ENCODE measurements at places on chromosomes 2 and 18.

GRCh38 chr2:54038835-54039234, 68.0 kb upstream of the PSME4 start:
- DNase-seq, result no peak

DNA sequence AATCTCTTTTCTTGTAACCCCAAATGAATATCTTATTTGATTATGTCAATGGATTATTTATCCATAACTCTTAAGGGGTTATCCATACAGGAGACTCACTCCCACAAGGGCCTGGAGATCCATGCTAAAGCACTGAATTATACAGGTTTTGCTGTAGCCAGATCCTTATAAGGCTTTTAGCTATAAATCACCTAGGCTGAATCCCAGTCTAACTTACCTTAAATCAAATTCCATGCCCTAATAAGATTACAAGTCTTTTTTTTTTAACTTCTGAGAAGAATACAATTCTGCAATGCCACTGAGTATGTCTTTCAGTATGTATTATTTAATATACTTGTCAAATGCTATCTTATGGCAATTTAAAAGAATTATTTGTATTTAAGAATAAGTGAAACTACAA, 340.5 kb downstream of the NBAS start:
- DNase-seq, result no peak

- DNase-seq, result no peak
Measured at GRCh38 chr2:157895531-157895930, 19.4 kb upstream of the ACVR1 start.

DNA sequence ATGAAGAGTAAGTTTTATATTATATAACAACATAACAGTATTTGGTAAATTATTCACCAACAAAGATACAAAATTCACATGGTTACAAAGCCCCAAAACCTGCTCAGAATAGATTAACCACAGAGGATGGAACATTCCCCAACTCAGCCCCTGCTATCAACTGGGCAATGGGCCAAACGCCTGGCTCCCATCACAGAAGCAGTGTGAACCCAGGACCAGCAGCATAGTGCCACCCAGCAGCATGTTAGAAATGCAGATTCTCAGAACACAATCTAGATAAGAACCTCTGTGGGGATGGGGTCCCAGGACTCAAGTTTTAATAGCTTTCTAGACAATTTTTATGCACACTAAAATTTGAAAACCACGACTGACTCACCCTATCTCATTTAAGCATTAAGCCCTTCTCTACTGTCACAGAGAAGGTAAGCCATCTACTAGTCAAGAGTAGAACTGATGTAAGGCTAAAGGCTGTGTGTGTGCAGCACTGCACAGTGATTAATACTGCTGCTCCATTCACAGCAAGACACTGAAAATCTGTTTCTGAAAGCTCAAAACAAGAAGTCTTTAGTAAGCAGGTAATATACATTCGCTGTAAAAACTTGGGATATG, 15.2 kb downstream of the AFG3L2 start:
- DNase-seq, result no peak

DNA sequence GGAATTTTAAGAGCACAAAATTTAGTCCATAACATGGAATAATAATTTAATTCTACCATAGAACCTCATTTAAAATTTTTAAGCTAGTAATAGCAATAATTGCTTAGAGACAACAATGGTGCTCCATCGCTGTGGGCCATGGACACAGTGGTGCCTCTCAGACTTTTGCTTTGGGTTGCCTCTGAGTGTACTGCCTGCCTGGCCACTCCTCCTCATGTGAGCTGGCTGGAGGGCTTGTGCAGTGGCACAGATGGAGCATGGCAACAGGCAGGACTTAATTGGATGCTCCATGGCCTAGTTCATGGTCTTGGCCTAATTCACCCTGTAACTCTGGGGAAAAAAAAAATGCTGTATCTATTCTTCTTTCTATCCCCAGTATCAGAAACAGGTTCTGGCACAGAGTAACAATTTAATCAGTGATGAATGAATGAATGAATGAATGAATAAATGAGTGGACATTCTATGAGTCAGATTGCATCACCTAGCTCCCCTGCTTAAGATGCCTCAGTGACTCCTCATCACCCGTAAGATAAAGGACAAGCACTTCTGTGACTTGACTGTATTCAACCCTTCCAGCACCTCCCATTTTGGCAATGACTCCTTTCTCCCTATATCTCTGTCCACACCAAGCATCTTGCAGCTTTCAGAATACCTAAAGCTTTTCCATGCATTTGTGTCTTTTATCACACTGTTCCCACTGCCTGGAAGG, 211.8 kb upstream of the SLC14A2 start:
- no peak for DNase-seq

DNA sequence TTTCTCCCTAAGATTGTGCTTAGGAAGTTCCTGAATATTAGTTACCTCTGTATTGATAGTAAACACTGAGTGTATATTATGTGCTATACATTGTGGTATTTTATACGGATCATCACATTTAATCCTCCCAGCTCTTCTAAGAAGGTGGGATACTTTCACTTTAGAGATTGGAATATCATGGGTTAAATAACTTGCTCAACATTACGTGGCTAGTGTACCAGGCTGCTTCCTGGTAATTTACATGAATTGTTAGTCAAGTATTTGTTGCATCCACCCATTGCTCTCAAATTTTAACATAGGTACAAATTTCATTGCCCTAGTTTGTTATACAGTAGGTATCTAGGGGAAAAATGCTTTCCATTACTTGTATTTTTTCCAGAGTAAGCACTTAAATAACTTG, 21.4 kb downstream of the FAM98A start:
- DNase-seq, result no peak

GRCh38 chr2:4674007-4674406, 970.6 kb downstream of the DCDC2C start:
- DNase-seq, result no peak

GRCh38 chr2:101030866-101031554, 28.9 kb downstream of the RPL31 start:
- DNase-seq, result no peak

DNA sequence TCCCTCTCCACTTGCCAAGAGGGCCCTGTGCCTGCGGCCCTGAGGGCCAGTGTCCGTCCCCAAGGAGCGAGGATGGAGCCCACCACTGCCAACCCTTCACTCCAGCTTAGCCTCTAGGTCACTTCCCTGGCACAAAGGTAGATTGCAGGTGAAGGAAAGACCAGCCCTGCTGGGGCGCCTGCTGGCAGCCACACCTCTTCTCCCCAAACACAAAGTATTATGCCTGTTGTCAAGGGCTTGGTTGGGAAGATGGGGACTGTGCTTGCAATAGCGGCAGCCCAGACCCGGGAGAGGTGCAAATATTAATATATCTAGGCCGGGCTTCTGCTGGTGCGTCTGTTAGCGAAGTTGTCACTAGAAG, 7.7 kb downstream of the KCNF1 start:
- DNase-seq, result no peak

DNA sequence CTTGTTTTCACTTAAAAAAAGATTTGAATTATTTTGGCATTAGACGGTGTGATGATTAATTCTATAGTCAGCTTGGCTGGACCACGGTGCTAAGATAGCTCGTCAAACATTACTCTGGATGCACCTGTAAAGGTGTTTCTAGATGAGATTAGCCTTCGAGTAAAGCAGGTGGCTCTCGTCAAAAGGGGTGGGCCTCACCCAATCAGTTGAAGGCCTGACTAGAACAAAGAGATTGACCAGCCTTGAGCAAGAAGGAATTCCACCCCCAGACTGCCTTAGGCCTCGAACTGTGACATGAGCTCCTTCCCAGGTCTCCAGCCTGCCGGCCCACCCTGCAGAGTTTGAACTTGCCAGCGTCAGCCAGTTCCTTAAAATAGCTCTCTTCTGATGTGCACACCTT, 73.4 kb downstream of the TWIST2 start:
- DNase-seq, result no peak

DNA sequence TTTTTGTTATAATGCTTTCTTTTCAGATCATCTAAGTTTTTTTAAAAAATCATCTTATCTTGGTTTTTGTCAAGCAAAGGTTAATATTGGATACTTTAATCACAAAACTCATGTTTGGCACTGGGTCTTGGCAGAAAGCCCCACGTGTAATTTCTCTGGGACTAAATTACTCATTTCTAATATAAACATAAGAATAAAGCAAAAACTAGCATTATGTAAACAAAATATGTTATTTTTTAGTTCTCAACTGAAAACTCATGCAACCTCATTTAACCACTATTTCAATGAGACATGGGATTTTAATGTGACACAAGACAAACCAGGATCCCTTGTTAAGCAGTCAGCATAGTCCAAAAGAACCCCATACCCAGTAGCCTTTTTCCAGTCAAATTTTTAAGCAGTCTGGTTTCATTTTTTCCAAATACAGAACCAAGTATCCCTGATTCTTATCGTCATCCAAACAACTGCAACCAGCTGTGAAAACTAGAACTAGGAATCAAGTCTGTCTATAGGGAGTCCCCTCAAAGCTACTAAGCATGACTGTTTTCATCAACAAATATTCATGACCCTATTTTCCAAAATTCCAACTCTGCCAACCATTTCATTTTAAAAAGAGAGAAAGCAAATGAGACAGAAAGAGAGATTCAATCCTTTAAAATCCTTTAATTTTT, 27.1 kb downstream of the PID1 start:
- DNase-seq, result no peak

- DNase-seq, result no peak
Measured at GRCh38 chr2:203002054-203002821, 12.4 kb upstream of the NBEAL1 start.

GRCh38 chr2:133569286-133569830, 1.1 kb upstream of the NCKAP5 start:
- DNase-seq, result no peak

GRCh38 chr2:128214866-128215460, 103.7 kb downstream of the HS6ST1 start:
- no peak for DNase-seq

DNA sequence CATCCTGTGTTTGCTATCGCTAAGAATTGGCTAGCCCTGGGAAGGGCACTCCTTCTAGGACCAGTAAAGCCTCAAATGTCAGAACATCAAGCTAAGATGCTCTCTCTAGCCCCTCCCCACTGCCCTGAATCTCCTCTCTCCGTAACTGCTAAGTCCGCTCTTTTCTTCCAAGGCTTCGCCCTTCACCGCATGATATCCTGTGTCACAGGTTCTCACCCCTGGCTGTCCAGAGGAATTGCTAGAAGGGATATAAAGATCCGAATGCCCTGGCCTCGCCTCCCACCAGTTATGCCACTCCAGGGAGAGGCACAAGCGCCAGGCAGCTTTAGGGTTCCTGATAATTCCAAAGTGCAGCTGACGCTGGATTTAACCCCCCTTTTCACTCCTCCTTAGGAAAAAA, 17.1 kb upstream of the GPR45 start:
- DNase-seq, result no peak

DNA sequence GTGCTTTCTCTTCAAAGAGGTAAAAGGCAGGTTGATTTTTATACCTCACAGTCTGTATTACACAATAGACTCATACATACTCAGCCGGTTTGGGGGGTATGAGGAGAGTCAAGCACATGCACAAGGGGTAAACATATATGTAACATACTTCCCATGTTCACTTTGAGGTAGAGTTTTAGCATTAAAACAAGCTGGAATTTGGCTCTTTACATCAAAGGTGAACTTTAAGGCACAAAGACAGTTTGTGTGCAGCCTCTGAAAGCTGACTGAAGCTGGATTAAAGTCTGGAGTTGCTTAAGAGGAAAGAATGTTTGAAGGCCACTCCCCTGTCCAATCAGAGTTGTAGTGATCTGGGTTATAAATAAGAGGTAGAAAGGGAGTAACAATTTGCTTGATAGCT, 282.0 kb downstream of the DPP10 start:
- no peak for DNase-seq

DNA sequence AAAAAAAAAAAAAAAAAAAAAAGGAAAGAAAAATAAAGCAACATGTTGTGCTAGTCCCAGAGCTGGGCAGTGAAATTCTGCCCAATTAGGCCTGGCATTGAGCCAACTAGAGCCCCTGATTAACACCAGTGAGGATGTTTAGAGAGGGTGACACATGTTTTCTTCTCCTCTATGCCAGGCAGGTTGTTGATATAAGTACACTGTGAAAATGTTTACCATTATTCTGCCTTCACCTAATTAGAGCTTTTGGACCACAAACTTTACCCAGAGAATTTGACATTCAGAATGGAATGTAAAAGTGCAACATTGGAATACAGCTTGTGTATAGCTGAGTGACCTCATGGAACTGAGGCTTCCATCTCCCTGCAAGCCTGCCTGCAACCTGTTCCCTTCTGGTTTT, 95.9 kb upstream of the MSH2 start:
- DNase-seq, result peak; percentile 7

GRCh38 chr2:166897666-166898065, 9.4 kb downstream of the XIRP2 start:
- DNase-seq, result no peak

- no peak for DNase-seq
Measured at GRCh38 chr18:65706646-65707045, 44.2 kb upstream of the CDH7 start.

DNA sequence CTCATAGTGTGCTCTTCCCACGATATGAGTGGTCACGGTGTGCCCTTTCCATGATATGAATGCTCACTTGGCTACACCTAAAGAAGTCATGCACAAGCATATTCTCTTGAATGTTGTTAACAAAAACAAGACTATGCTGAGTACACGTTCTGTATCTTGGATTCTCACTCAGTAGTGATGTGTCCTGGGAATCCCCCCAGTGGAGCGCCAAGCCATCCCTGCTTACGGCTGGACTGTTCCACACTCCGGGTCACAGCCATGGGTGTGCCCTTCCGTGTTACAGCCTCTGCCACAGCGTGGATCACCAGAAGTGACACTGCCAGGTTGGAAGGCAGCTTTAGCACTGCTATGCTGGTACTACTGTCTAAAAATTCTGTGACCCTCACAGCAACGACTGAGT, 59.1 kb downstream of the TPO start:
- DNase-seq, result no peak

- no peak for DNase-seq
Measured at GRCh38 chr2:104861351-104862057, 7.6 kb downstream of the POU3F3 start.

DNA sequence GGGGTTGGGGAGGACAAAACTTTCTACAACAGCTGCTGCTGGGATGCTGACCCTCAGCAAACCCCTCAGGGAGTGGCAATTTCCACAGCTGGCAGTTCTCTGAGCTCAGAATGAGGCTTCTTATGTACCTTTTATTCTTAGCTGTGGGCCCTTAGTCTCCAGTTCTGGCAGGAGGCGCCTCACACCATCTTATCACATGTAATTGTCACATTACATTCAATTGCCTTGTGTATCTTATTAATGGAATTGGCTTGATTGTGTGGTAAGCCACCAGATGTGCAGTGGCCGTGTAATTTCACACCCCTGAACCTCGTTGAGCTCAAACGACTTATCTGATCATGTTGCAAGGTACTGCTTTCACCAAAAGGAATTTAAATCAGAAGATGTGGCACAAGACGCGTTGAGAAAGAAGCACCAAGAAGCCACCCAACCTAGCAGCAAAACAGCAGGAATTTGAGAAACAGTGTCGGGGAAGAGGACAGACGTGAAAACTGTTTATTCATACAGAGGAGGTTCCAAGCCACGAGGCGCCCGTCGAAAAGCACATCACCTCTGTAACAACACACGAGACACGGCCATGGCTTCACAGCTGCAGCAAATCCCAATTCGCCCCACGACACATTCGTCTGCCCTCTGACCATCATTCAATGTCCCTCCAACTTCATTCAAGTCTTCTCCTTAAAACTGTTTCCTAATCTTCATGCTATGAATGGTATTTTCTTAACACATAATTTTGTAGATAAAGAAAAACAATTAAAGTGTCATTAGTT, 53.6 kb upstream of the LPIN2 start:
- no peak for DNase-seq

- no peak for DNase-seq
Measured at GRCh38 chr2:149537092-149537726, 50.4 kb downstream of the MMADHC start.

GRCh38 chr2:236993286-236993685, 92.4 kb upstream of the COPS8 start:
- no peak for DNase-seq

GRCh38 chr18:11290786-11291185, 141.4 kb upstream of the PIEZO2 start:
- no peak for DNase-seq

Measured in endothelial cell of umbilical vein (primary cell).